MM.1S (cell line): ENCODE measurements at places on chromosomes 13 and 19.

DNA sequence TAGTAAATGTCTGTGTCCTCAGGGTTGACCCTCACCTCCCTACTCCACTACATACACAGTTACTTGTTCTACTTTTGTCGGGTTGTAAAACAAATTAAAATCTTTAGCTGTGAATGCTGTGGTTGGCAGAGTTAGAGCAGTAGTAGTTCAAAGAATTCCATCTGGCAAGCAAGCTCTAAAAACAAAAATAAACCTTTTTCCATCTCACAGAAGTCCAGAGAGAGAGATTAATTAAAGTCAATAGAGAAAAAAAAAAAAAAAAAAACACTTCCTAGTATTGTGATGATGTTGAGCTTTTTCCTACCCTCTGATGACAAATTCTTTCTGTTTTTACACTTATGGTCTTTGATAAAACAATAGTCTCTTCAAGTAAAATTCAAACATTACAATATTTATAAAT, 338.4 kb downstream of the PCDH17 start:
- no peak for DNase-seq

DNA sequence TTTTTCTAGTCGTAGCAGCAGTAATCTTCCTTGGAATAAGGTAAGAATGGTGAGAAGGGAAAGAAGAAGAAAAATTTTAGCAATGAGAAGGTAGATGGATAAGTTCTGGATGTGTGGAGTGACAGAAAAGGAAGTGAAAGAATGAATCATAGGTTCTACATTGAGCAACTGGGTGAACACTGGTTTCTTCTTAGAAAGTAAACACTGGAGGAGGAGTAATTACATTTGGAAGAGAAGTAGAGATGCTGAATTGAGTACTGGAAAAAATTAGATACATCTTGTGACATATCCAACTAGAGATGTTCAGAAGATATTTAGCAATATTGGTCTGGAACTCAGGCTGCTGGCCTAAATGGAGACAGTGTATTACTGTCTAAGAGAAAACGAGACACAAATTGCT, 148.5 kb downstream of the GPC5 start:
- no peak for DNase-seq

GRCh38 chr13:28010046-28010445, 21.6 kb upstream of the URAD start:
- DNase-seq = no peak

DNA sequence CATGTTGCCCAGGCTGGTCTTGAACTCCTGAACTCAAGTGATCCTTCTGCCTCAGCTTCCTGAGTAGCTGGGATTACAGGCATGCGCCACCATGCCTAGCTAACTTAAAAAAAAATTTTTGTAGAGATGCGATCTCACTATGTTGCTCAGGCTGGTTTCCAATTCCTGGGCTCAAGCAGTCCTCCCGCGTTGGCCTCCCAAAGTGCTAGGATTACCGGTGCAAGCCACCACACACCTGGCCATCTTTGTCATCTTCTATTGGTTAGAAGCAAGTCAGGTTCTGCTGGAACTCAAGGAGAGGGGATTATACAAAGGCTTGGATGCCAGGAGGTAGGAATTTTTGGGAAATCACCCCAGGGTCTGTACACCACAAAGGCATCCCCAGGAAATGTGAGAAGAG, 25.2 kb downstream of the TNFSF14 start:
- DNase-seq = no peak

DNA sequence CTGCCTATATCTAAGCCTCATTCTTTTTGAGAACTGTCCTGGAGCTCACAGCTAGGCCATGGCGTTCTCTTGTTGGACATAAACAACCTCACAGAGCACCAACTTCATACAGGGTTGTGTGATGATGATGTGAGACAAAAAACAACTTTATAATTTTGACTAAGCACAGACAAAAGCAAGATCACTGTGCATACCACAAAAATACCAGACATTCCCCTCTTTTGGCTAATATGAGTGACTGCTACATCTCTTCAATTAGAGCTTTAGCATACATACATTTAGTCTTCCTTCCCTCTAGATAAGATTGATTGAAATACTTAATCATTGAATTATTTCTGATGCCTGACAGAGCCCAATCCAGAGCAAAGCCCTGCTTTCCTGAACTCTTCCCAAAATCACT, 8.3 kb downstream of the MAB21L1 start:
- DNase-seq = no peak

DNA sequence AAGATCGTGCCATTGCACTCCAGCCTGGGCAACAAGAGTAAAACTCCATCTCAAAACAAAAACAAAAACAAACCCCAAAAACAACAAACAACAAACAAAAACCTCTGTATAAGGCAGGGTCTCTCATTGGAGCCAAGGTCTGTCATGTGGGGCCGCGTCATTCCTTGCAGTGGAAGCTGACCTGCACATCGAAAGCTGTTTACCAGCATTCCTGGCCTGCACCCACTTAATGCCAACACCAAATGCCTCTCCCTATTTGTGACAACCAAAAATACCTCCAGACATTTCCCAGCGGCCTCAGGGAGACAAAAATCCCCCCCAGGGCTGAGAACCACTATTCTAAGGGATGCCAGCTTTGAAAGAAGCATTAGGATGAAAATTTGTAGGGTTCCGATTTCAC, 1.2 kb downstream of the CPAMD8 start:
- DNase-seq = no peak

- DNase-seq = peak; percentile 62
These were observed 10.8 kb upstream of the PDCD5 start for GRCh38 chr19:32570081-32570785.

DNA sequence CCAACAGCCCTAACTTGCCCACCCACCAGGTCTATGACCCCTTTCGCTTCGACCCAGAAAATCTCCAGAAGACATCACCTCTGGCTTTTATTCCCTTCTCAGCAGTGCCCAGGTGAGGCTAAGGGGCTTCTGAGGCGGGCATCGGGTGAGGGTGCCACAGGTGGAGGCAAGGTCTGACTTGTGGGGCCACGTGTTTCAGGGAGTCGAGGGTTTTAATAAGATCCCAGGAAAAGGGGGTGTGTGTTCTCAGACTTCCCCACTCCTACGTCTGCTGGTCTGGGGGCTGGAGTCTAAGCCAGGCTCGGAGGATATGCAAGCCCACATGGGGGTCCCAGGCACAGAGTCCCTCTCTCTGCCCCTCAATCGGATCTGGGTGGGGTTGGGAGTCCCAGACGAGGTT, 30.9 kb upstream of the CYP4F8 start:
- no peak for DNase-seq

- DNase-seq = no peak
These were observed 113.2 kb downstream of the MYCBP2 start for GRCh38 chr13:77213644-77214043.

DNA sequence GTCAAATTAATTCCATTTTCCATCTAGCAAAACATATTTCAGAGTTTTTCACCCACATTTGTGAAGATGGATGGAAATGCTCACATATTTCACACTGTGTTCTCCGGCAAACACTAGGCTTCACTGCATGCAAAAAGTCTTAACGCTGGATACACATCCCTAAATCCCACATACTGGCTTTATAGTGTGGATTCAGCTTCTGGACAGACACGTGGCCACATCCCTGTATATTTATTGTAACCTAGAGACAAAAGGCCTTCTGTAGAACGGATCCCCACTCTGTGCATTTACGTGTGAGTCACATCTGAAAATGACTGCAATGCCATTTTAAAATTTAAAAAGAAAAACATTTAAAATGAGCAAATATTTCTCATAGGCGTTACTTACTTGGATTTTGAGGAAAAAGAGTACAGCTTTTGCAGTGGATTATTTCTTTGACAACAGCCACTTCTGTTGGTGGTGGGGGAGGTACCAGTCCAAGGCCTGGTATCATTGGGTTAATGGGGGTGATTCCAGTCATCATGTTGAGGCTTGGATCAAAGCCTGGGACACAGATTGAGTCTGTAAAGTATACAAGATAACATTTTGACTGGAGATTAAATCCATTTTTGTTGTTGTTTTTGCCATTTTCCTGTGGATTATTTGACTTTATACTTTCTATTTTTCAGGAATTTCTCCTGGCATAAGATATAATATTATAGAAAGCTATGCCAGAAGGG, 337.7 kb downstream of the DNAJC15 start:
- no peak for DNase-seq

GRCh38 chr13:106566641-106567473, 1.1 kb downstream of the ARGLU1 start:
- DNase-seq = peak; percentile 77

DNA sequence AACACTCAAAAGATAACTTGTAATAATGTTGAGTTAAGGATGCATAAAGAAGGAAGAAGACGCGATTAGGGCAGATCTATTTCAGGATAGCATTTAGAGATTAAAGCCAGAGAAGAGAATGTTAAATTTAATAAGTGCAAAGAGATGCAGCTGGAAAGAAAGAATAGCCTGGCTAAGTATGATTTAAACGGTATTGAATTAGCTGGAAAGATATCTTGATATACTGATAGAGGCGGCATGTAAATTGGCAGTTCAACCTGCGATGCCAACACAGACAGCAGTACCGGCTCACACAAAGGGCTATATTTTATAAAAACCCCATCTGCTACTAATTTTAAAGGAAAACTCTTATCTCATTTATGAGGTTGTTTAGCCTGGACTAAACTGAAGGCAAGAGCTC, 121.4 kb downstream of the ENOX1 start:
- DNase-seq = no peak

GRCh38 chr19:49132974-49133609, 13.7 kb downstream of the PPFIA3 start:
- no peak for DNase-seq

DNA sequence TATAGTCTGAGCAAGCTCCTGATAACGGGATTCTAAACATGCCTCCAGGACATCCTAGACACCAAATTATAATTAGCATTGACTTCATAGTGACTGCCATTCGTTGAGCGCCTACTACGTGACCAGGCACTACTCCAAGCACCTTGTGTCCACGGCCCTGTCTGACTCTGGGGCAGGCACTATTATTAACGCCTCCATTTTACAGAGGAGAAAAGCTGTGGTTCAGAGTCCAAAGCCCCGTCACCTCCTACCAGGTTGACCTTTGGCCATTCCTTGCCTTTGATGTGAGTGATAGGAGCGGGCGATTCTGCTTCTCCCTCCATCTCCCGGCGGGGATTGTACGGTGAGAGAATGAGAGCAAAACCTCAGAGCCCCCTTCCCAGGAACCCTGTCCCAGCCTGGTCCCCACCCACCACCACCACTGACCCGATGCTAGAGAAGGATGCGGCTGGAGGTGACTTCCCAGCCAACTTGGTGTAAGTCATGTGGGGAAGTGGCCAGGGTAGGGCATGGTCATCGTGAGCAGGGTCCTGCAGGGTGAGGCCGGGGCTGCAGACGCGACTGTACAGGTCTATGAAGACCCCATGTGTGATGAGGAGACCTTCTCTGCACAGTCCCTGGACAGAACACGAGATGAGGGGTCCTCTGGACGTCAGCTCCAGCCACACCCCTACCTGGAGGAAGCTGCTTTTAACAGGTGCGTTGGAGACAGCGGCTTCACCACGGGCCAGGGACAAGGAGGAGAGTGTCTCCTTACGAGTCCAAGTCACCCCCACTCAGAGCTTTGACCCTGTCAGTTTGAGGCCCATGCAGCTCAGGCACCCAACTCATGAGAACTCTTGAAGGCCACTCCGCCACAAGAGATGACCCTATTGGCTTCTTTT, at the start of gene IGSF23:
Gene IGSF23, plus strand, starts transcription at position 269 of the 884 bp plus-strand sequence. Its CDS starts 83 bp downstream, at position 352.
- no peak for DNase-seq

GRCh38 chr19:32313569-32314265, 31.7 kb upstream of the ZNF507 start:
- no peak for DNase-seq

DNA sequence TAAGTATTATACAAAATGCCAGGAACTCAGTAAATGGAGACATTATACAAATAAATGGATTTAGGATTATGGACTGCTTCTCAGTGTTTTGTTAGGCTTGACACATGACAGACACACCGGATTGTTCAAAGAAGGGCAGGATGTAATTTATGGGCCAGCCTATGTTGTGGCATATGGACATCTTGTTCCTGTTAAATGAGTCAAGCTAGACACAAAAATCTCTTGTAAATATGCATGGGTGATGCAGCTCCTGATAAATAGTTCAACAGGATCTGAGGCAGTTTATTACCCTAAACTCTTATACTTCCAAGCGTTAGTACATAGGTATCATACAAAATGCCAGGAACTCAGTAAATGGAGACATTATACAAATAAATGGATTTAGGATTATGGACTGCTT, 502.3 kb downstream of the TBC1D4 start:
- DNase-seq = no peak
